ENCODE measurements at places on chromosomes 3 and 15.

DNA sequence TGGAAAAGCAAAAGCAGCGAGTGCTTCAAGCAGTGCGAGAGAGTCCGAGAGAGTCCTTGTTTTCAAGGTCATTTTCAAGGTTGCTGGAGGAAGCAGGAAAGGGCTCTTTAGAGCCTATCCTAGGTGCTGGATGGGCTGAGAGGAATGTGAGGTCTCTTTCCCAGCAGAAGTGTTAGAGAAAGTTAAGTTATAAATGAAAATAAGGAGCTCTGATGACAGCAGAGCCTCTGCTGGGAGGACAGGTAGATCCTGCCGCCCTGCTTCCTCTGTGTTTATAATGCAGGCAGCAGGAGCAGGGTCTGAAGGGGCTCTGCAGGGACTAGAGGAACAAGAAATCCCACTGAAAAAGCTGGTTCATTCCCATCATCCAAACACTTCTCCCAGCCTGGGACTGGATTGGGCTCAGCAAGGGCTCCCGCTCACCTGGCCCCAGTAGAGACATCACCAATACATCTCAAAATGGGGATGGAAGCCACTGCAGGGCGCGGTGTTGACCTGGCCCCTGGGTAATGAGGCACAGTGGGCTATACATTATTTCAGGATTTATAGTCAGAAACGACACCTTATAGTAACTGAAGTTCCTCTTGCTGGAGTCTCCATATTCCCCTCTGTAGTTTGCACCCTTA lies 41.5 kb upstream of the RAB6B start:
- DNase-seq = no peak

DNA sequence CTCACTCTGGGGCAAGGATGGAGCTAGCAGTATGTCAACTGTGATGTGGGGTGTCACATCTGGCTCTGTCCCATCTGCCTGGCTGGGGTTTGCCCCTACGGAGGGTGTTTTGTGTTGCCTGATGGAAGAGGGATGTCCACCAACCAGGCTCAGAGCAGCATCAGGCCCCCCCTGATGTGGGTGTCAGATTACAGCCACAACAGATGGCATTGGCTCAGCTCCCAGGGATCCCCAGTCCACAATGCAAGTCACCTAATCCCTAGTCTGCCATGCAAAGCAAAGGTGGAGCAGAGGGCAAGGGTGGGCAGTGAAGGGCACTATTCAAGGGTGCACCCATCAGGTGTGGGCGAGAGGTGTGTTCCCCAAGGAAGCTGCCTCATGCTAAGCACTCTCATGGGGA lies 48.9 kb upstream of the AMOTL2 start:
- DNase-seq = peak; percentile 65

DNA sequence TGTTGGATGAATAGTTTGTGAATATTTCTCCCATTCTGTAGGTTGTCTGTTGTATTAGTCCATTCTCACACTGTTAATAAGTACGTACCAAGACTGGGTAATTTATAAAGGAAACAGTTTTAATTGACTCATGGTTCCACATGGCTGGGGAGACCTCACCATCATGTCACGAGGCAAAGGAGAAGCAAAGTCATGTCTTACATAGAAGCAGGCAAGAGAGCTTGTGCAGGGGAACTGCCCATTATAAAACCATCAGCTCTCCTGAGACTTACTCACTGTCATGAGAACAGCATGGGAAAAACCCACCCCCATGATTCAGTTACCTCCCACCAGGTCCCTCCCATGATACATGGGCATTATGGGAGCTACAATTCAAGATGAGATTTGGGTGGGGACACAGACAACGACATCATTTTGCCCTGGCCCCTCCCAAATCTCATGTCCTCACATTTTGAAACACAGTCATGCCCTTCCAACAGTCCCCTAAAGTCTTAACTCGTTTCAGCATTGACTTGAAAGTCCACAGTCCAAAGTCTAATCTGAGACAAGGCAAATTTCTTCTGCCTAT lies 133.2 kb downstream of the LMLN start:
- DNase-seq = no peak

DNA sequence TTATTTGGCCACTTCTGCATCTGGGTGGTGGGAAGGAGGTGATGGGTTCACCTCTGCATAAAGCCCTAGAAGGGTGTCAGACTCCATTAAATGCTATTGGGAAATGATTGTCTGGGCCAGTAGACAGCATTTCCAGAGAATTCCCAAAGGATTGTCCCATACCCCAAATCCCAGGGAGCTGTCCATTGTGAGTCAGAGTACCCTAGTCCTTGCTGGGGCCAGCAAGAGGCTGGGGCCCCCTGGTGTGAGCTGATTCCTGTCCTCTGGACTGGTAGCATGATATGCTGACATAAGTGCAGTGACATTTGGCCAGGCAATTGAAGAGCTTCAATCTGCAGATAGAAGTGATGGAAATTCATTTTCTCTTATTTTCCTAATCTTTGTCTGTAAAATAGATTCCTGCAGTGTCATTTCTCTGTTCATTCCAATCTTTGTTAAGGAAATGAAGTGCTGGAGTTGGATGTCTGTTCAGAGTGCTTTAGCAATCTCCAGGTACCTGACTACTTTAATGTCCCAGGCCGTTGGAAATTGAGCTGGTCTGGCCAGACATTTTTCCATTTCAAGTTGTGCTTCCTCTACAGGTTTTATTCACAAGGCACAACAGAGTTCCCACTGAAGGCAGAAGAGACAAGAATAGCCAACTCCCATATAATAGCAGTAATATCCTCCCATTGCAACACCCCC lies 91.2 kb downstream of the RPLP1 start:
- no peak for DNase-seq

DNA sequence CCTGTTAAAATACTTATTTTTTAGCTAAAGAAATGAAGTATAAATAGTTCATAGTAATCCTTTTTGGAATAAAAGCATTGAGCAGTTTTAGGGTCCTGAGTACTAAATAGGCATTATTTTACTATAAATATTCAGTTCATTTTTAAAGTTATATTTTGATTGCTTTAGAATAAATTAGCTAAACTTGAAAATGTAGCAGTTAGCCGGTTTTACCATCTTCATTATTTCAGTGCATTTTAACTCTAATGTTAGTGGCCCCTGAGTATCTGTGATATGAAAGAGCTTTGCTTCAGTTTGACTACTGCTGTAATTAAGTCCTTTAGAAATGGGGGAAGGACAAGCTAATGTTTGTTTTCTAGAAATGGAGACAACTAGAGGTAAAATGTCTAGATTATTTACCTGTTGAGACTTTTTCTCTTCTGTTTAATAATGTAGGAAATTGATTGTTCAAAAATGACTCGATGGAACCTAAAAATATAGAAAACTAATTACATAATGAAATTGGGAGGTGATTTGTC lies 3.6 kb downstream of the SMC4 start:
- DNase-seq = no peak

- DNase-seq = no peak
Observed at GRCh38 chr3:158679547-158680000, 7.1 kb upstream of the LXN start.

DNA sequence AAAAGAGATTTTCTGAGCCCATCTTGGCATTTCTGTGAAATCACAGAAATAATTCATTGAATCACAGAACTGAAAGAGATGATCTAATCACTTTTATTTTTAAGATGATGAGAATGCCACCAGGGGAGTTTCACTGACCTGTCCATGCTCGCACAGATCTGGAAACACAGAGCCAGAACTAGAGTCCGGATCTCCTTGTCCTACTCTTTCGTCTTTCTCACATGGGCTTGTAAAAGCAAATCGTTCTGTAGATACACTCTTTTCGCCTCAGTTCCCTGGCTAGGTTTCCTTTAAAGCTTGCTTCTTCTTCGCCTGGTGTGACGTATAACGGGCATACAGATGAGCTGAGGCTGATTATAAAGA lies 122.5 kb upstream of the SPRED1 start:
- DNase-seq = no peak

DNA sequence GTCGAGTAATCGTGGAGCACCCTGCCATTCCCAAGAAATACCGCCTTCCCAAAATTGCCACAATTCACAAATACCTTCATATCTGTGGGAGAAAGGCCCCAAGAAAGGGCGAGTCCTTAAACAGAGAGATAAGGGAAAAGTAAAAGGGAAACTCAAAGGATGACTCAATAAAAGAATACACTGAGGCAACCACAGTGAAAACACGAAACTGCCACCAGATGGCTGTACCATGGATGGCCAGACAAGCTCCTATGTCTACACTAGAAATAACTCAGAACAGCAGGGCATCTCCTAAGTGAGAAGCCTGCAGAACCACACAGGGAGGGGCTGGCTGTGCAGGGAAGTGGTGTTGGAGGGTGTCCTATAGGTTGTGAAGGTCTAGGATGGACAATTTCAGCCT lies 25.0 kb downstream of the SRGAP3 start:
- DNase-seq = no peak

DNA sequence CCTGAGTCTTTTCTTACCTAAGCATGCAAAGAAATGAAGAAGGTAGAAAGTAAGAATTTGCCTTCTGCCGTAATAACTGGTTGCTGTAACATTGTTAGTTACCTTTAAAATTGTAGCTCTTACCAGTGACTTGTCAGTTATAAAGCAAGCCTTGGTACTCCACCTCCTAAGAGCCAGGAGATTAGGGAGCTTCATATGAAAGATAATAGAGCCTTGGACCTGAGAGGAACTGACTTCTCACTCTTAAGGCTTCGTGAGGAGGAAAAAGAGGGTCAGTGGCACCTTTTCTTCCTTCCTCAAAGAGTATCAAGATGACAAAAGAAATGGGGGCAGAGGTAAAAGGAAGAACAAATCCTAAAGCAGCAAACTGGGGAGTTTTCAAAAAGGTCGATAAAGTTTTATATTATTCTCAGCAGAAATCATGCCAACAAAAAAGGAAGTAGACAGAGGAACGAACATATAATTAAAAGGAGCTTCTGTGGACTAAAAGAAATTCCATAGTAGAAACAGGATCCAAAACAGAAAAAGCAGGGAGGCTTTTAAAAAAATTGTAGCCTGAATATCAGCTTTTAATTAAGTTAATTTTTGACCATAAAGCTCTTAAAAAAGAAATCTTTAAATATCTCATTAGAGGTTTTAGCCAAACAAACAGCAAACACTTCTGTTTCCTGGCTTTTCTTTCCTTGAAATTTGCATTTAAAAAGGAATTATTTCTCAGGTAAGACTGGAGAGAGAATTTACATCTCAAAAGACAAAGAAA lies 847.1 kb upstream of the ALCAM start:
- no peak for DNase-seq

GRCh38 chr15:57376696-57377477 lies 582 bp downstream of the CGNL1 start:
- DNase-seq = peak; percentile 71

GRCh38 chr3:153956613-153957012 lies 164.6 kb upstream of the ARHGEF26 start:
- no peak for DNase-seq

GRCh38 chr3:55782807-55783206 lies 295.7 kb upstream of the WNT5A start:
- DNase-seq = no peak

DNA sequence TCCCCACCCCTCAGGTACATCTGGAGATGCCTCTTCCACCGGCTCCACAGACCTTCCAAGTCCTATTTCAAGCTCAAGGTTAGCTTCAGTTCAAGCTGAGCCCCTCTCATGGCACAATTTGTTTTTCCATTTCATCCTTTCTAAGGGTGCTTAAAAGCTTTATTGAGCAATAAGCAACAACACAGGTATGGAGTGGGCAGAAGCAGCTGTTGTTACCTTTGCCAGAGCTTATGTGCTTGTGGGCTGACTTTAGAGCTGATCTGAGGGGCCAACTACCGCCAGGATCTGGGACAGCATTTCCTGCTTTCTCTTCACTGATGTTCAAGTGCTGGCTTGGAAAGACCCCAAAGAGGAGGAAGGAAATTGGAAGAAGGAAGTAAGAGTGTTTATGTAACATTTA lies 140.0 kb upstream of the KLHL25 start:
- DNase-seq = no peak

- DNase-seq = no peak
Observed at GRCh38 chr15:94584833-94585244, 353.5 kb downstream of the MCTP2 start.

GRCh38 chr15:55337160-55337559 lies 18.1 kb downstream of the PIGB start:
- no peak for DNase-seq

DNA sequence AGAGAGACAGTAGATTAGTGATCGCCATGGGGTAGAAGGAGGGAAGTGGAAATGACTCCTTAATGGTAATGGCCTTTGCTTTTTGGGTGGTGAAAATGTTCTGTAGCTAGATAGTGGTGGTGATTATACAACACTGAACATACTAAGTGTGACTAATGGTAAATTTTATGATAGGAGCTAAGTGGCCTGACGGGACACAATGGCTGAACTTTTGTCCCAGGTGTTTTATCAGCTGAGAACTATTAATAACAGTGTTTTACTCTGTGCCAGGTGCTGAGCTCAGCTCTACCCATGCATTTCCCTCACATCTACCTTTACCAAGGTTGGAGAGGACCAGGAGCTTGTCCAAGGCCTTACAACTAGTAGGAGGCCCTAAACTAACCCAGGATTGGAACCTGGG lies 66.8 kb downstream of the TRIM71 start:
- DNase-seq = no peak

DNA sequence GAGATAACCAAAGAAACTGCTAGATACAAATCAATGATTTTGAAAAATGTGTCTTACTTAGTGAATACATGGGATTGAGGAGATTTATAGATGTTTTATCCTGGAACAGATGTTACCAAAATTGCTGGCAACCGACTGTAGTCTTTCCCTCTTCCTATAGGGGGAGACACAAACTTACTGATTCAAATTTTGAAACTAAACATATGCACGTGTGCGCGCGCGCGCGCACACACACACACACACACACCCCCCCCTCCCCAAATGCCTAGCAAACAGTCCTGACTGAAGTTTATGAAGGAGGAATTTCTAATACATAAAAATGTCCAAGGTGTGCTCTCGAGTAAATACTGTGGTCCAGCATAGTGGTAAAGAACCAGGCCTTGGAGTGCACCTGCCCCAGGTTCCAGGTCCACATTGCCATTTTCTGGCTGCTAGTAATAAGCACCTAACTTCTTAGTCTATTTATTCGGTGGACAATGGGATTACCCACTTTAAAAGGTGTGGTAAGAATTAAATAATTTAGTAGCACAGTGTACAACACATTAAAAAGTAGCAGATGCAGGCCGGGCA lies 18.5 kb upstream of the C3orf62 start:
- no peak for DNase-seq

DNA sequence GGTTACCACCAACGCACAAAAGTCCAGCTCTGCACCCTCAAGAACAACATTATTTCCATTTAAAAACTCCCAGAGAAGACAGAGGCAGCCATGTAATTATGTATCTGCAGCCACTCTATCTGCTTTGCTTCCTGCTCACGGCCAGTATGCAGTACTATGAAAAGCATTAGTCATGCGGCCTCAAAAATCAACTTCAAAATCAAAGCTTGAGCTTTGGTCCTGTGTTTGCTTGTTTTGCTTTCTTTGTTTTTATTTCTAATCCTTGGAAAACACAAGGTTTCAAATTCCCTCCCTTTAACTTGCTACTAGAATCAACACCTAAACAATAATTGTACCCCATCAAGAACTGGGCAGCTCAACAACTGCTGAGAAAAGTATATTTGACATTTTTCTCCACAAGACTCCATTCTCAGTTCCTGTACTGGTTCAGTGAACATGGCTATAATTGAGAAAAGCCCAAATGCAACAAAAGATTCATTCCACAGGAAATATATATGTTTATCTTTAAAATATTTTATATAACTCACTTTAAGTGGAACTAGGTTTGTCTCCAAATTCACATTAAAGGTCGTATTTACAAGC lies 37.6 kb downstream of the GBE1 start:
- DNase-seq = no peak

All from ecto neural progenitor cell (in vitro differentiated cells).